ENCODE measurements at places on chromosomes 5 and 9.

DNA sequence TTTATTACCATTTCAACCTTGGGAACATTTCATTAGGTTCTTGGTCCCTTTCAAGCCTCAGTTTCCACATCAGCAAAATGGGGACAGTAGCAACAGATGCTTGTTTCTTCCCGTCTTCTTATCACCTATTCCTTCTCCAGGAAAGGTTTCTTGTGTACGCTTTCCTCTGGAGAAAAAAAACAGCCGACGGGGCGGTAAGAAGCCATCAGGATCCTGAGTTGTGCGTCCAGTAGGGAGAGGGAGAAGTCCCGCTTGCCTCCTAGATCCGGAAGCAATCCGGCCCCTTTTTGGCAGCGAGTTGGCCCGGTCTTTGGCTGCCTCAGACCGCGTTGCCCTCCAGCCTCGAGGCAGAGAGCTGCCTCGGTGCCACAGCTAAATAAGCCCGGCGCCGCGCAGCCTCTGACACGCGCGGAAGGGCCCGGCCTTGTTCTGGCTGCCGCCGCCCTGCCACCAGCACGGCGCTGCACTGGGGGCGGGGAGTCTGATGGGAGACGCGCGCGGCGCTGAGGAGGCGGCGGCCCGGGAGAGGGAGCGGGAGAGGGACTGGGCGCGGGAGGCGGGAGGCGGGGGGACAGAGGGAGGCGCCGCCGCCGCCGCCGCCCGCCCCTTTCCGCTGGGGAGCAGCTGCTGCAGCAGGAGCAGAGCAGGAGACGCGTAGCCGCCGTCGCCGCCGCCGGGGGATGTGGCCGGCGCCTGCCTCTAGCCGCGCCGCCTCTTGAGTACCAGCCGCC is at the start of gene SLC44A1:
Gene SLC44A1, plus strand, starts transcription at position 649 of the 731 bp plus-strand sequence. CDS start 218 bp downstream, outside the sequence.
- peak; percentile 90 for DNase-seq

- no peak for DNase-seq
These were observed 150.4 kb downstream of the SNCAIP start for GRCh38 chr5:122462486-122462885.

DNA sequence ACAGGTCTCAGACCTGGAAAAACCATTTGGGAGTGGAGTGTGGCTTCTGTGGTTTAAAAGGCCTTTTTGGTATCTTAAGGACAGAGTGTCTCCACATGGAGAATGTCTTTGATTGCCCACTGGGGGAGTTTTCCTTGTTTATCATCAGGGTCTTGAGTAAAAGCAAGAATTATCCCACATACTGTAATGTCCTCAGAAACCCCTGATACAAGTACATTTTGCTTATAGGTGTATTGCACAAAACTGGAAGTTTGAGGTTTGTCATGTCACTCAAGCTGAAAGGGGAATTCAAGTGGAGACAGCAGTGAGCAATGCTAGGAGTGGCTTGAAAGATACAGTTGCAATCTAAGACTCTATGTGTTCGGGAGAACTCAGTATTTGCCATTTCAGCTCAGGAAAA is 62.7 kb upstream of the GRAMD2B start:
- no peak for DNase-seq

- no peak for DNase-seq
These were observed 35.5 kb upstream of the CDKN2B start for GRCh38 chr9:22044583-22044982.

- DNase-seq = no peak
These were observed 121.6 kb downstream of the ADAMTSL1 start for GRCh38 chr9:18595597-18595996.

DNA sequence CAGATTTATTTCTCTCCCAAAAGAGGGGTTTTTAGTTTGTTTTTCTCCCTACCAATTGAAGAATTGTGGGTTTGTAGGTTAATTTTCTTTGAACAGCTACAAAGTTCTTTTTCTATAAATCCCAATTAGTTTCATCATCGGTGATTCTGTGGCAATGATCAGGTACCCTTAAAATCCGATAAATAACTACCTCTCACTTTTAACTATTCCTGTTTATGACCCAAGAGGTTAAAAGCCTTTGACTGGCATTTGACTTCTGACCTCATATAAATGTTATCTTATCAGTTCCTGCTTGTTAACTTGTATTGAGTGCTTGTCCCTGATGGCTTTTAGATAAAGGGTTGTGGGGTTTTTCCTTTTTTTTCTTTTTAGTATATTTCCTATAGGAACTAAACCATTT is 124.4 kb upstream of the TMEM161B start:
- no peak for DNase-seq

DNA sequence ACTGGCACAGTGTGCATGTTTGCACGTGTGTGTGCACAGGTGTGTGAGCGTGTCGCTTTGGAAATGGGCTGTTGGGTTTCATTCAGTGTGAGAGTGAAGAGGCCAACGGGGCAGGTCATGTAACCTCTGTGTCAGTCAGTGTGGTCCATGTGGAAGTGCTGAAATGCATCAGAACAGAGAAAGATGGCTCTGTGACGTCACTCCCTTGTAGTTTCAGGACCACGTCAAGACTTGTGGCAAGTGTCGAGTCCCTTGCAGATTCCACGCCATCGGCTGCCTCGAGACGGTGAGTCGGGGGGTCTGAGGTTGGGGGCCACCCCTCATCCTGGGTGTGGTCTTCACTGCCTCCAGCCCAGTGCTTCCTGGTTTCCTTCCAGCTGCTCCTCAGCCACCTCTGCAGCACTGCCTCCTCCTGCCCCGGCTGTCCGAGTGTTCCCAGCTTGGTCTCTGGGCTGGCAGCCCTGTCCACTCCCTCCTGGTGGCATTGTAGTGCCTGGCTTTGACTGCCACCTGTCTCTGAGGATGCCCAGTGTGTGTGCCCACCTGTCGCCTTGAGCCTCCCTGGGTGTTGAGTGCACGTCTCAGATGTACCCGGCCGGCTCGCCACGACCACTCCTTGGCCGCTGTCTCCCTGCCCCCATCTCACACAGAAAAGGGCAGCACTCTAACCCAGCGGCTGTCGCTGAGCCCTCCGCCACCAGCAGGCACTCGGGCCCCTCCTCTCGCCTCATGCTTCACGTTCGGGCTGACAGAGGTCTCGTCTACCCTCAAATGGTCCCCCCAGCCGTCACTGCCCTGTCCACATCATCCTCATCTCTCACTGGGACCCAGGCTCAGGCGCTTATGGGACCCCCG is 28.0 kb downstream of the FBXW5 start:
- DNase-seq = no peak

DNA sequence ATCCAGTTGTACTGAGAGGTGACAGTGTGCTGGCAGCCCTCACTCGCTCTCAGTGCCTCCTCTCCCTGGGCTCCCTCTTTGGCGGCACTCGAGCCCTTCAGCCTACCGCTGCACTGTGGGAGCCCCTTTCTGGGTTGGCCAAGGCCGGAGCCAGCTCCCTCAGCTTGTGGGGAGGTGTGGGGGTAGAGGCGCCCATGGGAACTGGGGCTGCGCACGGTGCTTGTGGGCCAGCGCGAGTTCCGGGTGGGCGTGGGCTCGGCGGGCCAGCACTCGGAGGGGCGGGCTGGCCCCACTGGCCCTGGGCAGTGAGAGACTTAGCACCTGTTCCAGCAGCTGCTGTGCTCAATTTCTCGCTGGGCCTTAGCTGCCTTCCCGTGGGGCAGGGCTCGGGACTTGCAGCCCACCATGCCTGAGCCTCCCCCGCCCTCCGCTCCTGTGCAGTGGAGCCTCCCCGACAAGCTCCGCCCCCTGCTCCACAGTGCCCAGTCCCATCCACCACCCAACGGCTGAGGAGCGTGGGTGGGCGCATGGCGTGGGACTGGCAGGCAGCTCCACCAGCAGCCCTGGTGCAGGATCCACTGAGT is 342.2 kb upstream of the ZNF608 start:
- no peak for DNase-seq

- peak; percentile 96 for DNase-seq
These were observed 57.3 kb downstream of the GADD45G start for GRCh38 chr9:89661956-89662717.

GRCh38 chr5:137734962-137735554 is 831 bp downstream of the KLHL3 start:
- DNase-seq = peak; percentile 54

GRCh38 chr5:34452170-34452828 is 203.8 kb upstream of the RAI14 start:
- DNase-seq = peak; percentile 59

- no peak for DNase-seq
These were observed 5.8 kb downstream of the TRUB2 start for GRCh38 chr9:128316421-128316820.

DNA sequence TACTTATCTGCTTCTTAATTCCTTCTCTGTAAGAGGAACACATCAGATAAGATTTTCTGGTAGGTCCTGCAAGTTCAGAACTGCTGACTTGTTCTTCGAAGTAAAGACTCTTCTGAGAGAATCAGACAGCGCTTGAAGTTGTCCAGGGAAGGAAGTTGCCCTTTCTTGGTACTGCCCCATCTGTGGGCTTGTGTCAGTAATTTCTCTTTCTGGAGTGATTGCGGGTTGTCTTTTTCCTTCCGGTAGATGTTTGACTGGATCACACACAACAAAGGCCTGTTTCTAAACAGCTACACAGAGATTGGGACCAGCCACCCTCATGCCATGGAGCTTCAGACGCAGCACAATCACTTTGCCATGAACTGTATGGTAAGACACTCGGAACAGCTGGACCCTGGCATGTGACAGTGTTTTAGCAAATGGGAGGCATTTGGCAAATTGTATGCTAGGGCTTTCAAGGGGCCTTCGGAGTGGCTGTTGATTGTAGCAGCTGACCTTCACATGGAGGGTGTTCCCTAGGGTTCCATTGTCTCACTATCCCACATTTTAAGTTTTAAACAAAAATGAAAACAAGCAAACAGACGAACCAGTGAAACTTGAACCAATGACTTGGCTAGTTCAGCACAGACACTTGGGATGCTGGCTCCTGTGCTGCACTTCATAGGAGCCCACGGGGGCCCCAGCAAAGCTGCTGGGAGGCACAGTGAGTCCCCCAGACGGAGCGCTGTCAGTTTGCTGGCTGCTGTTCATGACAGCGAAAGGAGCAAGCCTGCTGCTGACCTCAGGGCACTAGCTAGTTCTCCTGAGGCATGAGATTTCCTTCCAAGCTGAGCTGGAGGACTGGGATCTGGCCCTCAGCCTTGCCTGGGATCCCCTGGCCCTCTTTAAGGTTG is 149.9 kb downstream of the TRIO start:
- DNase-seq = no peak

- DNase-seq = peak; percentile 52
These were observed 61.2 kb downstream of the VAV2 start for GRCh38 chr9:133930682-133931485.

DNA sequence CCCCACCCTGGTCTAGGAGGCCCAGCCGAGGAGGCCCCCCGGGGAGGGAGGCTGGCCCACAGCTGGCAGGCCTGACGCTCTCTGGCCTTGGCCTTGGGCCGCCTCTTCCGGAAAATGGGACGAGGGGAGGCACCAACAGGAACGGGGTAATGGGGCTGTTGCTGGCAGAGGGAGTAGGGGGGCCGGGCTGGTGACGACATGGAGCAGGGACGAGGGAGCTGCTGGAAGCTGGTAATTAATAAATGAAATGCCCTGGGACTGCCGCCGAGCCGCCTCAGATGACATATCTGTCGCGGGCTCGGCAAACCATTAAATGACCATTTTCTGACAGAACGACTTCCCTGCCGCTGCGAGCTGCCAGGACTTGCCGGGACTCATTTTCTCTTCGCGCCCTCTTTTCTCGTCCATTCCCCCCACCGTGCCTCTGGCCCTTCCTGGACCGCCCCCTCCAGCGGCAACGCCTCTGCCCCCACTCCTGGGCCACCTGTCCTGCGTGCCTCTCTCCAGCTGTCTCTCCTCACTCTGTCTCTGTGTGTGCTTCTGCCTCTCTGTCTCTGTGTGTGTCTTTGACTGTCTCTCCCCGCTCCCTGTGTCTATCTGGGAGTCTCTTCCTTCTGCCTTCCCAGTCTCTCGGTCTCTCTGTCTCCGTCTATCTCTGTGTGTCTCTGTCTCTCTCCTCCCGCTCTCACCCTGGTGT is 215.7 kb downstream of the PAX5 start:
- DNase-seq = no peak

DNA sequence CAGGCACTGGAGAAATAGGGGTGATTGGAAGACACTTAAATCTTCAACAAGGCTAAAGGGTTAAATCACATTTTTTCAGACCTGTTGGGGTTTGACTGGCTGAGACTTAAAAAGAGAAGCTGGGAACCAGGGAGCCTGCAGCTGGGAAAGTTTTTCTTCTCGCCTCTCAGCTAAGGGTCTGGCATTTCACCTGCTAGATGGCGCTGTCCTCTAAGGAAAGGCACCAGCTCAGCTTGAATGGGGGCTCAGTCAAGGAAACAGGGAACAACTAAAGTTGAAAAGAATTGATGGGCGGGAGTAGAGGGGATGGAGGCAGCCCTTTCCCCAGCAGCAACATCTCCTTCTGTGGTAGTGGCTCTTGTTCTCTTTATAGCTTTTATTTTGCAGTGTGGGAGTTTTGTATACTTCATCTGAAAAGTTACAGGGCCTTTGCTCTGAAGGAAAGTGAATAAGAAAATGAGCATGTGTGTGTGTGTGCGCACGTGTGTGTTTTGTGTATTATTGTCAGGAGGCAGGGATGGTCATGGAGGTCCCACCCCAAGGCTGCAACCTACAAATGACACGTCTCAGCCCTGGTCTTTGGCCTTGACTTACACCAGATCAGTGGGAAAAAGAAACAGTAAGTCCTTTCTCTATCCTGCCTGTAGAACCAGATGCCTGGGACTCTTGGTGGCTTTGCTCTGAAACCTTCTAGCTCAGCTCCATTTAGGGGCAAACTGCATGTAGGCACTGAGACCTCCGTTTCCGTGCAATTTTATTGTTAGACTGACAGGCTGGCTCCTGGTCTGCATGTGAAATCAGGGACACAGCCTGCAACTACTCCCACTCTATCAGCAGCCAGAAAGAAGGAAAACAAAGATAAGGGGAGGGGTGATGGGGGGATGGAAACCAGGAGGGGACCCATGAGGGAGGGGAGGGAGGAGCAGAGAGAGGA is 316.2 kb upstream of the CLINT1 start:
- no peak for DNase-seq

- peak; percentile 95 for DNase-seq
These were observed 490 bp upstream of the RNF44 start for GRCh38 chr5:176537554-176538229.

DNA sequence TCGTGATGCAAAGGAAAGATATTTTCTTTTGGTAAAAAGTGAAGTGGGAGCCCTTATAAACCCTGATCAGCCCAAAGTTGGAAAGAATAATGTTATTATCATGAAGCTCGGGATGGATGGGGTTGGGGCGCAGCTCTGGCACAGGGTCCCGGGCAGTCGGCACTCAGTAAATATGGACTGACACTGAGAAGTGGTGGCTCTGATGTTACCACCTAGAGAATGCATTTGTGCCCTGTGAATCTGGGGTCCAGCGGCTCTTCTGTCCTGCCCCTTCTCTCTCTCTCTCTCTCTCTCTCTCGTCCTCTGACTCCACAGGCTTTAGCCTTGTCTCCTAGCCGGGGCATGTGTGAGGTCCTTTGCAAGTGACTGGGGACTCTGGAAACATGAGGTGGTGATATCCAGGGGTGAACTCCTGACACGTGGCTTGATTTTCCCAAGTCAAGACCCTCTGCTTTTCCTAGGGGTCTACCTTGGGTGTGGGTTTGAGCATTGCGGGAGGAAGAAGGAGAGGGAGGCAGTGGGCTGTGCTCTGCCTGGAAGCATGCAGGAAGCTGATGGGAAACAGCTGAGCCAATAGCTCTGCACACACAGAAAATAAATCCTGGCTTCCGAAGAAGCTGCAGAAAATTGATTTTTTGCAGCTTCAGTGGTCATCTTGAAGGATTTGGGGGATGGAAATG is 162.7 kb downstream of the MACROH2A1 start:
- DNase-seq = no peak

All from NCI-H510A treated with DMSO at 0.1 percent for 48 hours (cell line).